ENCODE measurements at places on chromosomes 12 and 14.
A peak's percentile ranks its signal among the peaks of the same experiment; 100 is the strongest.

DNA sequence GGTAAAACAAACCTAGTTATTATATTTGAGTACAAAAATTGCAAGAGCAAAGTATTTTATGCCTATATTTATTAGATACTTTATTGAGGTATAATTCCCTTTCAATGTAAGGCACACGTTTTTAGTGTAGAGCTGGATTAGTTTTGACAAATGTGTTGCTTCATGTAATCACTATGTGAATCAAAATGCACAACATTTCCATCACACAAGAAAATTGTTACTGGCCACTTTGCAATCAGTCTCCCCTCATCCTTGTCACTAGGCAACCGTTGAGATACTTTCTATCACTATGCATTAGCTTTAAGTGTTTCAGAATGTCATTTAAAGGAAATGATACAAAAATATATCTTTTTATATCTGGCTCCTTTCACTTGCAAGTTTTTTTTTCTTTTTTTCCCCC lies 531.0 kb downstream of the CCER1 start:
- DNase-seq = no peak

DNA sequence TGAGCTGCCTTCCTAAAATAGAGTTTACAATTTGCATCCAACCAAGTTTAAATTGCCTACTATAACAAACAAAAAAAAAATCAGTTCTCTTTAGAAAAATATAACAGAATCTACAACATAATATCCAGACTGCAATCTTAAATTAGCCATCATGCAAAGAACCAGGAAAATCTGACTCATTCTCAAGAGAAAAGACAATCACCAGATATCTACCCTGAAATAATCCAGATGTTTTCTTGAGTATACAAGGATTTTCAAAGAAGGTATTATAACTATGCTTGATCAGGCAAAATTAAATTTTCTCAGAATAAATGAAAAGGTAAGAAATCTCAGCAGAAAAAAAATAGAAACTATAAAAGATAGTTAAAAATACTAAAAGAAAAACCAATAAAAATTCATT lies 115.6 kb downstream of the CCER1 start:
- DNase-seq = no peak

- no peak for DNase-seq
Measured at GRCh38 chr14:53542732-53543131, 389.6 kb upstream of the DDHD1 start.

DNA sequence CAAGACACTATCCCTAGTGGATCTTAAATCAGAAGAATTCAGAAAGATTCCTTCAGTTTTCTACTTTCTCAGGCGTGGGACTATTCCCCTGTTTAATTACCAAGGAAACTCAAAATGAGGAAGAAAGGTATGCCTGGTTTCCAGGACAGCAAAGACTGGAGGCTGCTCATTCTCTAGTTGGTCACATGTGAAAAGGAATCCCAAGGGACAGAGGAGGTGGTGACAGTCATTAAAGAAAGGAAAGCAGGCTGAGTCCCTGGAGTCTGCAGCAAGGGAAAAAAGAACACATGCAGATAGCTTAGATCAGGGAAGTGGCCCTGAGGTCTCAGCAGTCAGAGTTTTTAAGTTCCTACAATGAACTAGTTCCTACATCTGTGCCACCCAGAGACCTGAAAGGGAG lies 165.4 kb upstream of the CCDC198 start:
- no peak for DNase-seq

GRCh38 chr14:52741865-52742264 lies 11.9 kb downstream of the STYX start:
- no peak for DNase-seq

DNA sequence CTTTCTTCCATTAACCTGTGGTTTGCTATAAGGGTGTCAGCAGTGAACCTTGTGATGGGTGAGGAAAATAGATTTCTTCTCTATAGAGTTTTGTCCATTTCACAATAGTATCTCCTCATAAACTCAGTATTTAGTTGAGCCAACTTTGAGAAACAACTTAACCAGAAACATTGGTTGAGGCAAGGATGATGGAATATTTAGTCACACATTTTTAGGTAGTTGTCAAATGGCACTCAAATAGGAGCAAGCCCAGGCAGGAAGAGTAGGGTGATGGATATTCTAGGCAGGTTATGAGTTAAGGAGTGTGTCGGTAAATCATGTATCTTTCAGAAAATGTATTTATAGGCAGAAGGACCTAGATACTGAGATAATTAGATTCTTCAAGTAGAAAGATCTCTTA lies 1267.6 kb downstream of the SLC16A7 start:
- DNase-seq = no peak

- DNase-seq = no peak
Measured at GRCh38 chr12:47950856-47951468, 12.4 kb upstream of the TMEM106C start.

- DNase-seq = peak; percentile 46
Measured at GRCh38 chr12:112496496-112496895, 77.7 kb downstream of the PTPN11 start.

DNA sequence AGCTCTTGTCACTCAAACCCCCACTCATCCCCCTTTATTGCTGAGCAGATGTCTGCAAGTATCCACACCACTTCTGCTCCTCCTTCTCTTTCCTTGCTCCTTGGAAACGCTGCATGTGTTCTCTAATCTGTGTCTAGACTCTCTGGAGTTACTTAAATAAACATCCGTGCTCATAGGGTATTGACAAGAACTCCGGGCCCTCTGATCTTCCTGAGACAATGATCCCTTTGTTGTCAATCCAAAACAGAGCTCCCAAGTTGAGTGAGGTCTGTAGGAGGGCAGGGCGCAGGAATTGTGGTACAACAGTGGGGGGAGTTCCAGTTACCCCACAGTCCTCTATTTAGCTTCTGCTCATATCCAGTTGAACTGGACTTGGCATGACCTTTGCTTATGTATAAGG lies 489.0 kb downstream of the SNAPC1 start:
- DNase-seq = no peak

DNA sequence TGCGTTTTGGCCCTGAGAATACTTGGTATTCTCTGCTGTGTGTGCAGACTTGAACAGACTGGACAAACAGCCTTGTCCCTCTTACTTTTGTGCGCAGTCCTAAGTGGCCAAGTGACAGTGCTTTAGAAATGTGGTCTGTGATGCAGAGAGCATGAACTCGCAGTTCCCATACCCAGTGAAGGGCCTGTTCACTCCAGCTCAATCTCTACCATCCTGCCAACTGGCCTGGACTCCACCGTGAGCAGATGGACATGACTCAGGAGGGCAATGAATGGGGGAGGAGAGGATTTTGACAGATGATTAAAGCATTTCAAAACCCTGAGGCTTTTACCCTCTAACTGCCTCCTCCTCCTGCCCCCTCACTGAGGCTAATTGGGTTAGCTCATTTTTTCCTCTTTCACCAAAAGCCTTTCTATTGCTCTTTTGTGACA lies 62.5 kb upstream of the PYGL start:
- DNase-seq = no peak

DNA sequence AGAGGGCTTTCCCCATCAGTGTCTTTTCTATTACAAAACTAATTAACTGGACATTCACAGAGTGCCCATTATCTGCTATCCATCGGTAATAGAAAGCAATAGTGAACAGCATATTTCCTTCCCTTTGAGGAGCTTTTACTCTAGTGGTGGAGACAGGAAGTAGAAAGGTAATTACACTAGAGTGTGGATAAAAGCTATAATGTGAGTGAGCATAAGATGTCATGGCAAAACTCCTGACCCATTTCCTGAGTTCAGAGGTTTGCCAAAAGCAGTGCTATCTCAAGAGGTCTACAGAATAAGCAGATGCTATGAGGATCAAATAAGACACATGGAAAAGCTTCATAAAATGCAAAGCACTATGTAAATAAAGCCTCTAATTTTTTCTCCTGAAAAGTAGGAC lies 24.0 kb downstream of the TIMELESS start:
- DNase-seq = no peak

GRCh38 chr12:84810611-84811010 lies 102.0 kb downstream of the SLC6A15 start:
- no peak for DNase-seq

- DNase-seq = no peak
Measured at GRCh38 chr12:31300783-31301182, 25.2 kb downstream of the SINHCAF start.

DNA sequence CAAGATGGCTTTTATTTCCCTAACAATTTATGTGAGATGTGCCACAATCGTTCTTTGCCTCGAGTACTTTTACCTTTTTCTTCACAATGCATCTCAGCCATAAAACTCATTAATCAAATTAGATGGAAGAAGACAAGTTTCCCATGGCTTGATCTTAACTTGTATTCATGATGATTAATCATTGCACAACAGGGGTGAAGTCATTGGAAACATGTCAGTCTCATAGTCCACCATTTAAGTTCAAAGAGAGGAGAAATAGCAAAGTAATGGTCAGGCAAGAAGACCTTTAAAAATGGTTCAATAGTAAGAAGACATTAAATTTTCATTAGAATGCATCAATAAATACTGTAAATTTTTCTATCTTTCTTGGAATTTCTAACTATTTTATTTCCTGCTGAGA lies 136.3 kb downstream of the FOXG1 start:
- DNase-seq = no peak

DNA sequence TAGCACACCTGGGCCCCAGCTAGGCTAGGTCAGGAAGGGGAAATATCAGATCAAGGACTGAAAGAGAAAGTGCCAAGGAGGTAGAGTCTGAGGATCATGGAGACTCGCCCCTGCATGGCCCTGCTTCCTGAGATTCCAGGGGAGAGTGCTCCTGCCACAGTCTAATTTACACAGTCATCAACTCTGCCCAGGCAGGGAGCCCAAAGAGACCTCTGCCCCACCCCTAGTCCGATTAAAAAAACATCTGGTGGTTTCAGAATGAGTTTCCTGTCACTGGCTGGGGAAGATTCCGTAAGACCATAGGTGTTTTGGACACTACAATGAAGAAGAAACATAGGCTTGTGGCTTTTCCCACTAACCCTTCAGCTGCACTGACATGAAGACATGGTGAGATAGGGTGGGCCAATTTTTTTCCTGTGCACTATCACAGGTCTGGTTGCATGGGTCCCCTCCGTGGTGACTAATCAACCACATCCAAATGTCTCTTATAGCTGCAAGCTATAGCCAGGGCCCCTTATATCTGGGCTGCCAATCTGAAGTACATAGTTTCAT lies 31.5 kb upstream of the GZMB start:
- peak; percentile 91 for DNase-seq

GRCh38 chr12:39723831-39724230 lies 104.2 kb upstream of the ABCD2 start:
- DNase-seq = peak; percentile 58

- DNase-seq = no peak
Measured at GRCh38 chr14:55571125-55571889, 8.7 kb upstream of the KTN1 start.

DNA sequence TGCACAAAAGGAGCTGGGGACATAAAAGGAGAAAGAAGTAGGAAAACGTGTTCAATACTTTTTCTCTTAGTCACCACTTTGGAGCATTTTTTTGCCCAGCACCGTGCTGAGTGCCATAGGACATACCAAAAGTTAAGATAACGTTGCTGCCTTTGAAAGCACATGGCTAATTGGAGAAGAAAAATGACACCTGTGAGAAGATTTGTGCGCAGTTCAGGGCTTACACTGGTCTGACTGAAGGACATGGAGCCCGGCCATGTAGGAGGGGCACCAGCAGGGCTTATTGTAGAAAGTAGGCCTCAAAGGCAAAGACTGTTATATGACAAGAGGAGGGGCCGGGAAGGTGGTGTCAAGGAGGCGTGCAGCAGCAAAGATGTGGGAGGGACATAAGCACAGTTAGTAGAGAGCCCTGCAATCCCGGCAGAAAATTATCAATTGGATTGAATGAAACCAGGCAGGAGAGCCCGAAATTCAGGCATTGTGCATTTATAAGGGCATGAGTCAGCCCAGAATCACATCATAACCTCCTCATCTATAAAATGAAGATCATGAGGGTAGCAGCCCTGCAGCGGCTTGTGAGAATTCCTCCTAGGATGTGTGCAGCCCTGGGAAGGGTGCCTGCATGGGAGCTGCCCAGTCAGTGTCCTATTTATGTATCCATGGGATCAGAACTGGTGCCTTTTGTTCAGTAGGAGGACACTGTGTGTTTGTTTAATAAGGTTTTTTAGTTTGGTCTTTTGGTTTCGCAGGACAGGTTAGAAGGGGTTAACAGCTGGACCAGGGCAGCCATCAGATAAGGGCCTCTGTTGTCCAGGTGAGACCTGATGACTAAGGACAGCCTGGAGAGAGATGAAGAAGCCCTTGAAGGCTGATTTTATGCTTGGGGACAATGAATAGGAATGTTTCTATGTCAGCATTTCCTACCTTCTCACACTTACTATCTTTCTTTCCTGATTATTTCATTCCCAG lies 122.4 kb downstream of the GPR135 start:
- no peak for DNase-seq

GRCh38 chr14:59221568-59221967 lies 33.1 kb downstream of the DAAM1 start:
- DNase-seq = no peak

DNA sequence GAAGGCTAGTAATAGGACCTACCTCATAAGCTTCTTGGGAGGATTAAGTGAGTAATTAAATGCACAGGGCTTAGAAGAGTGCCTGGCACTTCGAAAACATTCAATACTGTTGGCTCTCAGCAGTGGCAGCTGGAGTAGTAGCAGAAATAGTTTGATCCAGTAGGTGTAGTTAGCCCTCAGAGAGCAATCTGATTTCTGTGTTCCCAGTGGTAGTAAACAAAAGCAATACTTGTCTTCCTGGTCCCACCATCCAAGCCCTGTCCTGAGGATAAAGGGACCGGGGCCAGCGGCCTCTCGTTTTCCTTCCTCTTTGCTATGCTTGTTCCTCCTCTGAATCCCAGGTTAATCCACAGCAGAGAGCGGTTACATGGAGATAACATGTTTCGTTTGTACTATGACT lies 131.6 kb downstream of the SAMD4A start:
- no peak for DNase-seq

DNA sequence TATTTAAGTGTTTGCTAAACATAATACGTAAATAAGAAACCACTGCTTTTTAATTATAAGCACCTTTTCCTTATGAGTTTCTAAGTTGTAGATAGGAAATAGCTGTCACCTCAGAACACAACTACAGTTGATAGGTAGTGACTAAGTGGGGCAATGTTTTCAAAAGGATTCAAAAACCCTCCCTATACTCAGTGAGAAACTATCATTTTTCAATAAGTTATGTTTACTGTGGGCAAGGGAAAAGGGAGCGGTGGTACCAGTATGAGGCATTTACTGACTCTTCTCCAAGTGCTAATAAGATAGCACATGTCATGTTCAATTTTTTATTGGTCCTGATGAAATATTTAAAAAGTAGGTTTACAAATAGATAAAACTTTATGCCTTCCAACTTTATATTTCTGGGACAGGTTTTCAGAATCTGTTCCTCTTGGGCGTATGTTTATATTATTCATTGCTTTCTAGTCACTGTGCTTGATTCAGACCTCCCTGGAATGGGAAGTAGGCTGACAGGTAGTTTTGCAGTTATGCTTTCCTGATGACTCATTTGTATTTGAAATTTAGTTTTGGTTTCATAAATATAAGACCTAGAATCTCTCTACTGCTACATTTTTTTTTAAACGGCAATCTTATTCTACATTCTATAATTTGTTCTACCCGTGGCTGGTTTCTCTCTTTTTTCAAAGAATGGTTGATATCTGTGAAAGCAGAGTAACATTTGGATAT lies 153.1 kb downstream of the TMEM117 start:
- DNase-seq = no peak
